ENCODE measurements at places on chromosomes 2 and 18.

DNA sequence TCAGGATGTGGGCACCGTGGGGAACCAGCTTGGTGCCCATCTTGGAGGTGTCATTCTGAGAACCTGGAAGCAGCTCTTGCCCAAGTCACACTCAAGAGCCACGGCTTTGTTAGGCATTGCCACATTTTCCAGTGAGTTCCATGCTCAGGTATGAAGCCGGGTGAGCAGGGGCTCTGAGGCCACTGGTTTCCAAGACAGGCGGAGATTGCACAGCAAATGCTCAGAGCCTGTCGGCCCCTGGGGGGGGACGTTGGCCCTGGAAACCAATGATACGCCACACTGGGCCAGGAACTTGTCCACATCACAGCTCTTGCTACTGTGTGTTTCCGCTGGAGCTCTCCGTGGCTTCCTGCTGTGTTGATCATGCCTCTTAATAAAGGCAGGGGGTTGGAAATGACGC lies 52.5 kb upstream of the SALL3 start:
- no peak for DNase-seq

DNA sequence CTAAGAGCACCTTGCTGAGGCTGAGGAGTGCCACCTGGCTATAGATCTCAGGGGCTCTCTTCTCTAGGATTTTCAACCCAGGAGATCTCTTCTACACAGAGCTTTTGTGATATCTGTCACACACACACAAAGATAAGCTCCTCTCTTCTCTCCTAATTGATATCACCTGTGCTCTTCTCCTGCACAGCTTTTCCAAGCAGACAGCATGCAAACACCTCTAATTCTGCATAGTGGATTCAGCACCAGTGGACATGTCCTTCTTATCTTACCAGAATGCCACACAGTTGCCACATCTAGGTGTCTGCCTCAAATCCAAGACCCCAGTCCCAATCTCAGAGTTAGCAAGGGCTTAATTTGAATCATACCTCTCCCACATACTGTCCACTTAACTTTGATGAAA lies 43.9 kb downstream of the LRATD1 start:
- DNase-seq: no peak

DNA sequence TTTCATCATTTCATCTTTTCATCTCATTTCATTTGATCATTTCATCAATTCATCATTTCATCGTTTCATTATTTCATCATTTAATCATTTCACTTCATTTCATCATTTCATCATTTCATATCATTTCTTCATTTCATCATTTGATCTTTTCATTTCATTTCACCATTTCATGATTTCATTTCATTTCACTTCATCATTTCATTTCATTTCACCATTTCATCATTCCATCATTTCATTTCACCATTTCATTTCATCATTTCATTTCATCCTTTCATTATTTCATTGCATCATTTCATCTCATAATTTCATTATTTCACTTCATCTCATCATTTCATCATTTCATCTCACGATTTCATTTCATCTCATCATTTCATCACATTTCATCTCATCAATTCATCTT lies 127.8 kb downstream of the ANKRD30BL start:
- DNase-seq: no peak

DNA sequence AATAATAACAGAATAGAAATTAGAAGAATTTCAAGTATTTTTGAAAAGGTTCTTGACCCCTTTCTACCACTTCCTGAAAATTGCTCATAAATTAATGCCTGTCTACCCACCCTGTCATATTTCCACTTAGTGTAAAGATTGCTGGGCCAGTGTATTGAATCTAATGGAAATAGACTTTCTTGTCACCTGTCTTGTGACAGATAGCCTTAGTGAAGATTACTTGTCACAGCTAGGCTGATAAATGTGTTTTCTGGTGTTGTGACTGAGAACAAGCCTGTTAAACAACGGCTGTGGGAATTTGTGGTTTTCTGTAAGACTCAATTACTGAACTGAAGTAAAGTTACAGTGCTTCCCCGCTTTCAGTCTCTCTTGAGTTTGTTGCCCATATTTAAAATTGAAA lies 37.0 kb downstream of the PIK3C3 start:
- DNase-seq: no peak

DNA sequence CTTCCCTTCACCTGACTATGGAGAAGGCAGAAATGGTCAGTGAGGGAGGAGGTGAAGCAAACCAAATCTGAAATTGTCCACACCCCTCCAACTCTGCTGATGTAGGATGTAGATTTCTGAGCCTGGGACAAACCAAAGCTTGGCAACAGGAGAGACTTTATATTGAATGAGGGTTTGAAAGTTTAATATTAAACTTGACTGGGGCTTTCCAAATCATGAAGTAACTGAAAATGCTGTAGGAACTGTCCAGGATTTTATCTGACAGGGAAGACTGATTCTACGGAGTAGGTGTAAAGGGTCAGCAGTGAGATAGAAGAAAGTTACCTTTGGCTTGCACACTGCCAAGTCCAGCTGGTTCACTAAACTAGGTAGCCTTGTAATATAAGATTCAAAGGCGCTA lies 194.5 kb downstream of the TDRD15 start:
- DNase-seq: no peak

GRCh38 chr2:240425697-240426096 lies 9.8 kb upstream of the GPC1 start:
- no peak for DNase-seq

GRCh38 chr2:192043216-192043870 lies 151.4 kb downstream of the TMEFF2 start:
- DNase-seq: no peak

GRCh38 chr2:144459937-144460336 lies 60.0 kb downstream of the ZEB2 start:
- DNase-seq: no peak

DNA sequence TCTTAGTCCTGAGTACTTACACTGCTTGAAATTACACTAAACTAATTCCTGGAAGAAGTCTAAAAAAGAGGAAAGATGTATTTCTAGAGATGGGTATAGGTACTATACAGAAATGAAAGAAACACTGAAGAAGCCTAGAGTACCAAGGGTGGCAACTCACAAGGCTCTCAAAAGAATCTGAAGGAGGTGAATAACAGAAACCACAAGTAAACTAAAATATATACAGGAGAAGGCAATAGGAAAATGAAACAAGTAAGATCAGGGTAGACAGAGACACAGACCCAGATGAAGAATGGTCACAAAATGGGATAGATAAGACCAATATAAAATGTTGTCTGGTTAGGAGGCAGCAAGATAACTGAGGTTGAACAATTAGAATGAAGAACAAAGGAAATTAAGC lies 59.9 kb downstream of the USP37 start:
- DNase-seq: no peak

GRCh38 chr2:55883357-55883756 lies 40.2 kb downstream of the EFEMP1 start:
- no peak for DNase-seq

DNA sequence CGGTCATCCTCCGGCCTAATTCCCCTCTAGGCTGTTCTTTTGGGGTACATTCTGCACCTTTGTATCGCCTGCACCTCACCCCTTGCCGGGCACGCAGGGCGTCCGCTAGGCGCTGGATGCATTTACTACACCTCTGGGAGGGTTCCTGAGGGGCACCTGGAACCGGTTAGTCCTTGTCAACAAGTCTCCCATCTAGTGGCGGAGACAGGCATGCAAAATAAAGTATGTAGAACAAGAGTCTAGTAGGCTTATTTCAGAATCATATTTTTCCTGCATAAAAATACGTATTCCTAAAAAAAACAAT lies 705 bp upstream of the TEX261 start:
- DNase-seq: no peak

DNA sequence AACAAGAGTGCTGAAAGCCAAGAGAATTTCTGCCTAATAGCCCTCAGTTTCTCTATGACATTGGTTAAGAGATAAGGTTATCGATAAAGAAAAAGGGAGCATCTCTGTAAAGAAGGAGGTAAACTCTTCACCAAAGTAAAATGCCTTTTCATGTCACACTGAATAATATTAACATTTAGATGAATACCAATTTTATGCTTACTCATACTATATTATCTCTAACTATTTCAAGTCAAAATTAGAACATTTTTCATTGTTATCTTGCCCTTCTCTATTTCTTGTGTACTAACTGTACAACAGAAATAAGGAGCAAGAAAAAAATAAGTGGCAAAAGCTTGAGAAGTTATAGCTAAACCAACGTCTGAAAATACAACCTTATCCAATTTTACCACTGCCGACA lies 127.5 kb downstream of the EXOC6B start:
- DNase-seq: no peak

DNA sequence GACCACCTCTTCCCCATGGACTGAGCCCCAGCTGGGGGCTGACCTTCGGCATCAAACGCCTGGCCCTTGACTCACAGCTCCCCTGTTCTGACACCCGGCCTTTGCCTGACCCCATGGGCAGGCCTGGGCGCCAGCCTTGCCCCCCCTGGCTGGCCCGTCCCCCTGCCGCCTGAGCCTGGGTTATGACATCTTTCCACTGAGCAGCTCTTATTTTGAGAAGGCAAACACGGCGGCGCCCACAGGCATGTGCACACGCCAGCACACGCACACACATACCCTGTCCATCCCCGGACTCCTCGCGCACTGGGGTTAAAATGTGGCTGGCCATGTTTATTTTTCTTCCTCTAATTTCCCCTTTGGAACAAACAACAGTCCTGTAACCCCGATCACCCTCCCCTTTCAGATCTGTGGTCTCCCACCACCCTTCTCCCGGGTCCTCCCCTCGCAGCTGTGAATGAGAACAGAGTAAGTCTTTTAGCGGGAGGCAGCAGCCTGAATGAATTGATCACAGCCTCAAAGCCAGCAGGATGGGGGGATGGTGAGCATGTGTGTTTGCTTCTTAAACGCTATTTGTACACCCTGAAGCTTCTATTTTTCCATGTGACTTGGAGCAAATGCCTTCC lies 11.8 kb upstream of the ATOH8 start:
- no peak for DNase-seq

- no peak for DNase-seq
Observed at GRCh38 chr2:165563468-165564225, 94.1 kb downstream of the CSRNP3 start.

GRCh38 chr2:46267616-46268015 lies 29.6 kb upstream of the EPAS1 start:
- DNase-seq: no peak

GRCh38 chr2:156125018-156125417 lies 207.5 kb downstream of the NR4A2 start:
- DNase-seq: no peak

GRCh38 chr2:132415256-132415914 lies 1.2 kb upstream of the GPR39 start:
- DNase-seq: no peak

- no peak for DNase-seq
Observed at GRCh38 chr18:10878703-10879102, 270.7 kb downstream of the PIEZO2 start.

DNA sequence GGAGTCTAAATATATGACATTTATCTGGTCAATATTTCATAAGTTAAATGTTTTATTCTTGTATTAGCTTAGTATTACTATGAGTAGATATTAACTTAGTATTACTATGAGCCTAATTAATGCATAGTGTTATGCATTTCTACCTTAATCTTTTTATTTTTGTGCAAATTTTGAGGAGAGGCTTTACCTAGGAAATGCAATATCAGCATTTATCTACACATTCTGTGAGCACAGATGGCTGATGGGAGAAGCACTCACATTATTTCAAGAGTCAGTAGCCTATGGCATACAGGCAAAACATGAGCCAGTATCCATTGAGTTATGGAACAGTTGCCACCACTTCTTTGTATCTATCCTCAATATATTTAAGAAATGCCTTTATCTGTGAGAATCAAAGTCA lies 404.6 kb upstream of the KCNJ3 start:
- no peak for DNase-seq

- no peak for DNase-seq
Observed at GRCh38 chr2:232342635-232343565, 35.7 kb upstream of the ALPP start.

DNA sequence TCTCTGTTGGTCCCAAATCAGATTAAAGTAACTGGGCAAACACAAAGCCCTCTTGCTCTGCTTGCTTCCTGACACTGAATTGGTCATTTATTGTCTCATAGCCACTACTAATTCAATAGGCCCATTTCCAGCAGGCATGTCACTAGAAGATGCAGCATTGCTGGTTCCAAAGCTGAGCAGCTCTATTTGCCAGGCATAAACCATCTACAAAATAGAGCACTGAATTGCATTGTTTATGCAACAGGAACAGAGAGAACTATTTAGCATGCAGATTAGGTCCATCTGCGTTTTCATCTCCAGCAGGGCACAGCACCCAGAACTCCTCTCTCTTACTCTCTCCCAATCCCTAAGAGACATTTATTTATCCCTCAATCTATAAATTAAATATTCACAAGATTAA lies 227.6 kb downstream of the SUCLG1 start:
- no peak for DNase-seq

- DNase-seq: no peak
Observed at GRCh38 chr2:222753251-222753824, 81.9 kb downstream of the MOGAT1 start.

- no peak for DNase-seq
Observed at GRCh38 chr2:159564081-159564480, 52.3 kb downstream of the BAZ2B start.

- no peak for DNase-seq
Observed at GRCh38 chr18:50871846-50872245, 7.1 kb upstream of the ME2 start.

- DNase-seq: no peak
Observed at GRCh38 chr18:48121752-48122151, 191.3 kb upstream of the SMAD2 start.

- DNase-seq: no peak
Observed at GRCh38 chr2:127552846-127553245, 17.4 kb downstream of the MYO7B start.

- no peak for DNase-seq
Observed at GRCh38 chr2:28271231-28271918, 121.3 kb upstream of the FOSL2 start.

- no peak for DNase-seq
Observed at GRCh38 chr2:64017811-64018700, 1.2 kb downstream of the VPS54 start.

DNA sequence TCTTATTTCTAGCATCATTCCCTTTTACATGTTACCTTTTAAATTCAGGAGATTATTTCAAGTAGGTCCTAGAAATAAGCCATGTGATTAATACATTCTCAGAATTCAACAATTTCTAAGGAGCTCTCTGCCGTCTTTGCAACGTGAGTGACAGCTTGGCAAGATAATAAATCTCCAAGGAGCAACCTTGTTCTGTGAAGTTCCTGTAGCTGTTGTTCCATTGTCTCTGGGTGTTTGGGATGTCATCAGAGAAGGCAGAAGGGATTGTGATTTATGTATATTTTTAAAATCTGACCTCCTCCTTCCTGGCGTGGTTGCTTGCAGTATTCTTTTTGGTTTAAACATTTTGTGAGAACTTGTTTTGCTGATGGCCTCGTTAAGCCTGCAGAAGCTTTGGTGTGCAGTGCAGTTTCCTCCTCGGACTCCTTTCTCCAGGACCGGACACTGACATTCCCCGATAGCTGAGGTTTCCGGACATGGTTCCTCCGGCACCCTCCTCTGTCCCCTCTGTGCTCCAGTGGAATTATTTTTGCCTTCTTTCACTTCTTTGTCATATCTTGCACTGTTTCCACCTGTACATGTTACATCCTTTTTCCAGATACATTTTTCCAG lies 33.7 kb downstream of the RAMP1 start:
- DNase-seq: no peak

GRCh38 chr2:169363560-169364150 lies 1.3 kb upstream of the LRP2 start:
- no peak for DNase-seq

- DNase-seq: no peak
Observed at GRCh38 chr18:45835057-45835636, 9.7 kb downstream of the SIGLEC15 start.

Data from stimulated activated CD4-positive, alpha-beta T cell treated with anti-CD3 and anti-CD28 coated beads, Interleukin-15, amount 100 ng/mL, for 1 hour (primary cell).